ENCODE measurements at places on chromosomes 7 and 10. TPM values are rescaled to one million over a fixed set of nuclear protein-coding genes. Genes with fewer than 3 reads are reported as not detected.
A peak's percentile ranks its signal among the peaks of the same experiment; 100 is the strongest.

Gene FRMD4A
- 0.98 TPM for total RNA-seq

- H3K27me3 ChIP-seq, result peaks cover 40% of the 10 kb centered on the region
- no peak for DNase-seq
- H3K4me3 ChIP-seq, result no peak overlapping the region
- H3K4me1 ChIP-seq, result peaks cover 11% of the 10 kb centered on the region
- no peaks in the 10 kb centered on the region for H3K36me3 ChIP-seq
Observed at GRCh38 chr10:128277267-128277840, 151.1 kb upstream of the MKI67 start.

- H3K27ac ChIP-seq, result peak overlapping the region; percentile 89
- peaks cover 67% of the 10 kb centered on the region for H3K4me1 ChIP-seq
- no peaks in the 10 kb centered on the region for H3K27me3 ChIP-seq
- H3K4me3 ChIP-seq, result peak overlapping the region; percentile 94
- peak; percentile 83 for DNase-seq
Observed at GRCh38 chr7:35691827-35692307, 3.1 kb downstream of the HERPUD2 start.

DNA sequence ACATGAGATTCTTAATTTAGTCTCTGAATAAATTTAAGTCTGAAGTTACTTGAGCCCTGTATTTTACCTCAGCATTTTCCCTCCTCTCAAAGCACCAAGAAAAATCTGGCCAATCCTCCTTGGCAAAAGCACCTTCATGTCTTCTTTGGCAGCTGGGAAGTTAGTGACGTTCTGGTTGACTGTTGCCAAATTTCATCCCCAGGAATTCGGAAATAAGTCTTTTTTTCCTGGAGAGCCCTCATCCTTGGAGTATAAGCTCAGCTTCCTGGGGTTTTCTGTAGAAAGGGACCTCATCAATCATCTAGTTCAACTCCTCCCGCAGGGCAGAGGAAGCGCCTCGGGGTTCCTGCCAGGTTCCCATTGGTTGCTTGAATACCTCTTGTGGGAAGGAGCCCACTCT lies 377.6 kb downstream of the PHTF2 start:
- H3K4me1 ChIP-seq, result no peaks in the 10 kb centered on the region
- no peak overlapping the region for H3K27ac ChIP-seq
- no peaks in the 10 kb centered on the region for H3K36me3 ChIP-seq
- H3K27me3 ChIP-seq, result no peaks in the 10 kb centered on the region
- DNase-seq, result no peak
- H3K4me3 ChIP-seq, result no peak overlapping the region

DNA sequence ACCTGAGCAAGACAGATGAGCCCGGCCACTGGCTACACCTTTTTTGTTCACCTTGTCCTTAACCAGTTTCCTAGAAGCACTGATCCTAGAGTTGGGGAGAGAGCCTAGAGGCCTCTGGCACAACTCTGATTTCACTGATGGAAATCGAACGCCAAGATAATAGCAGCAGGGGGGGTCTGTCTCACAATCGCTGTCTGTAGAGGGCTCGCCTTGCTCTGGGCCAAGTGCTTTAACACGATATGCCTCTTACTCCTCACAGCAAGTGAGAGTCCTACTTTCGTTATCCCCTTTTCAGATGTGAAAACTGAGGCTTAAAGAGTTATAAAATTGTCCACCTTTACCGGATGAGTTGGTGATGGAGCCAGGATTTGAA lies 472 bp downstream of the RASSF4 start:
- DNase-seq, result no peak
- no peak overlapping the region for H3K27ac ChIP-seq
- H3K4me1 ChIP-seq, result peaks cover 16% of the 10 kb centered on the region
- peaks cover 10% of the 10 kb centered on the region for H3K36me3 ChIP-seq
- H3K4me3 ChIP-seq, result peak overlapping the region; percentile 84

Gene NXPH1
- total RNA-seq, result not detected

DNA sequence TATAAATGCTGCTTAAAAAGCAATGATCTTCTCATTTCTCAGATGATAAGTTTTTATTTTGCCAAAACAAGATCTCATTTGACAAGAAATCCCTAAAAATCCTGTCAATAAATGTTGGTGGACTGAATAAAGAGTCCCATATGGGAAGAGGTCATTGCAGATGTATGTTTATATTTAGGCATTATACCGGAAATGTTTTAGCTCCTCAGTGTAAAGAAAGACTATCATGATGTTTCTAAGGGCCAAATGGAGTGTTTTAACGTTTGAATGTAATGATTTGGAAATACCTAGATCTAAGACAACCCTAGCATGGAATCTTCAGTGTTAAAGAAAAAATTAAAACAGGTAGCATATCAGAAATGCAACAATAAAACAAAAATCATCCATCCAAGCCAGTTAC lies 457.8 kb upstream of the NFE2L3 start:
- no peaks in the 10 kb centered on the region for H3K36me3 ChIP-seq
- no peak overlapping the region for H3K4me3 ChIP-seq
- no peak overlapping the region for H3K27ac ChIP-seq
- DNase-seq, result no peak
- no peaks in the 10 kb centered on the region for H3K4me1 ChIP-seq

DNA sequence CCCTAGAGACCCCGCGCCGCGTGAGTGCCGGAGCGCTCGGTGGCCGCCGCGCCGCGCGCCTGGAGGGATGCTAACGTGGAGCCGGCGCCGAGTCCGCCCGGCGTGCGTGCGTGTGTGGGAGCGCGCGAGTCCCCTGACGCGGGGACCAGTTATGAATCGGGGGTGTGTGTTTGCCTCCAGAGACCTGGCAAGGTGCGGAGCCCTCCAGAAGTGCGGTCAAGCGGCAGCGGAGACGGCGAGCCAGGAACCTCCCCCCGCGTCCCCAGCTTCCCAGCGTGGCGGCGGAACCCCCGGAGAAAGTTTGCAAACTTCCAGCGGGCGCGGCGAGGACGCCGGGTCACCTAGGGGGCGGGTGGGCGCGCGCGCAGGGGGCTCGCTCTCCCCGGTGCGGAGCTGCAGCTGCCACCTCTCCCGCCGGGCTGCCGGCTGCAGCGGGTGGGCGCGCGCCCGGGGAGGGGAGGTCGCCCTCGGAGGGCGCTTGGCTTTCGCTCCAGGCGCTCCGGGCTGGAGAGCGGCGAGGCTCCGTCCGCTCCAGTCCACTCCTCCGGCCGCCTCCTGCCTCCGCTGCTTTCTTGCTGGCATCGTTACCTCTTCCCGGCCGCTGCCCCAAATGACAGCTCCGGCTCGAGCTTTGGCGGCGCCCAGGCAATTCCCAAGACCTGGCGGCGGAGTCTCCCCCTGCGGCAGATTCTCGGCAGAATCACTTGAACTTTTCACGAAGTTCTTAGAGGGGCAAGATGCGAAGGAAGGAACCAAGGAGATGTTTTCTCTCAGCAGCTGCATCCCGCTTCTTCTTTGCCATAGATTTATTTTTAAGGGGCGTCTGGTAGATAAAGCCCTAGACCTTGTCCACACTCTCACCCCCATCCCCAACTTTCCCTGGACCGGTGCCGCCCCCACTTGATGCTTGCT lies 2.3 kb upstream of the CREB5 start:
- peaks cover 25% of the 10 kb centered on the region for H3K4me1 ChIP-seq
- H3K27me3 ChIP-seq, result peaks cover 65% of the 10 kb centered on the region
- peaks cover 3% of the 10 kb centered on the region for H3K36me3 ChIP-seq
- H3K4me3 ChIP-seq, result peak overlapping the region; percentile 85

GRCh38 chr7:74032191-74032490 lies 4.2 kb downstream of the ELN start:
- H3K36me3 ChIP-seq, result no peaks in the 10 kb centered on the region
- no peak for DNase-seq
- peaks cover 3% of the 10 kb centered on the region for H3K4me1 ChIP-seq
- H3K4me3 ChIP-seq, result no peak overlapping the region
- peaks cover 31% of the 10 kb centered on the region for H3K27me3 ChIP-seq
- no peak overlapping the region for H3K27ac ChIP-seq

Gene DPP6
- not detected for total RNA-seq

DNA sequence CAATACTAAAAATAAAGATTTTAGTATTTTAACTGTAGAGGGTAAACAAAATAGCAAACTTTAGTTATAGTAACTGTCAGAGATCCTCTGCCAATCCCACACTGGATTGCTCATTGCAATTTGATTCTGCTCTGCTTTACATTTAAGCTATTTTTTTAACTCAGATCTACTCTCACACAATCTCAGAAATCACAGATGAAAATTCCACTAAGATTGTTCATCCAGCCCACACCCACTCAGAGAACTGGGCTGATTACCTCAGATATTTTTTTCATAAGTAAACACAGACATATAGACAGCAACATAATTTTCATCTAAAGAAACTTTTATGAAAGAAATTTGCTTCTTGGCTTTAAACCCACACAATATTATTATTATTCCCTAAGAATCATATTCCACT lies 7.0 kb downstream of the OSBPL3 start:
- peaks cover 28% of the 10 kb centered on the region for H3K36me3 ChIP-seq
- DNase-seq, result no peak
- H3K4me3 ChIP-seq, result no peak overlapping the region
- peaks cover 68% of the 10 kb centered on the region for H3K4me1 ChIP-seq
- H3K27ac ChIP-seq, result no peak overlapping the region

GRCh38 chr10:52004342-52004949 lies 305.1 kb upstream of the CSTF2T start:
- no peaks in the 10 kb centered on the region for H3K4me1 ChIP-seq
- H3K27me3 ChIP-seq, result no peaks in the 10 kb centered on the region
- DNase-seq, result no peak
- H3K27ac ChIP-seq, result no peak overlapping the region
- no peak overlapping the region for H3K4me3 ChIP-seq

GRCh38 chr10:124322191-124322980 lies 96.3 kb downstream of the OAT start:
- H3K4me1 ChIP-seq, result no peaks in the 10 kb centered on the region
- no peak overlapping the region for H3K27ac ChIP-seq
- H3K36me3 ChIP-seq, result no peaks in the 10 kb centered on the region
- no peak for DNase-seq

Gene OR6V1
- total RNA-seq, result not detected

GRCh38 chr7:71385330-71385729 lies 253.4 kb downstream of the GALNT17 start:
- no peaks in the 10 kb centered on the region for H3K27me3 ChIP-seq
- no peak overlapping the region for H3K4me3 ChIP-seq
- no peaks in the 10 kb centered on the region for H3K4me1 ChIP-seq
- H3K27ac ChIP-seq, result no peak overlapping the region
- no peak for DNase-seq

Gene AKR1C8
- total RNA-seq, result not detected

Gene SMO
- total RNA-seq, result 0.37 TPM

DNA sequence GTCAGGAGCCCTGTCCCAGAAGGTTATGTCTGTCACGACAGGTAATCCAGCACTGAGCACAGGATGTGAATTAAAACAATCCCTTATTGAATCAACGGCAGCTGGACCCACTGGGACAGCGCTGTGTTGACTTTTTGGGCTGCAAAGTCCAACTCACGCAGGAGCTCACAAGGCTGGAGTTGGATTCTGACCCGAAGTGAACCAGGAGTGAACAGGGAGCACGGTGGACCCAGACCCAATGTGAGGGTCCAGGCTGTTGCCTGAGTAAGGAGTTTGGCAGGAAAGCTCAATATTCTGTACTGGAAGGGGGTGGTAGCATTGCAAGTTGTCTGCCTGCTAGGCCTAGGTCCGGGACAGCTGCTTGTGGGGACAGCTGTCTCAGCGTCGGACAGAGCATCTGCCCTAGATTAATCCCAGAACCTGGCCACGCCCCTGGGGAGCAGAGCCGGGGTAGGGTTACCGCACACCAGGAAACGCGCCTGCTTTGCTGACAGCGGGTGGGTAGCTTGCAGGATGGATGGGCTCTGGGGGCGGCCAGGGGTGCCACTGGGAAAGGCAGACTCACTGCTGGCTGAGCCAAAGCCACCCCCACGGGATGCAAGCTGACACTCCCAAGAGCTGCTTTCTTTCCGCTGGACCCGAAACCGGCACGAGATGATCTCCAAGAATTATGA lies 24.0 kb downstream of the COL26A1 start:
- H3K4me1 ChIP-seq, result peaks cover 5% of the 10 kb centered on the region
- H3K4me3 ChIP-seq, result no peak overlapping the region
- no peak for DNase-seq
- H3K36me3 ChIP-seq, result no peaks in the 10 kb centered on the region

DNA sequence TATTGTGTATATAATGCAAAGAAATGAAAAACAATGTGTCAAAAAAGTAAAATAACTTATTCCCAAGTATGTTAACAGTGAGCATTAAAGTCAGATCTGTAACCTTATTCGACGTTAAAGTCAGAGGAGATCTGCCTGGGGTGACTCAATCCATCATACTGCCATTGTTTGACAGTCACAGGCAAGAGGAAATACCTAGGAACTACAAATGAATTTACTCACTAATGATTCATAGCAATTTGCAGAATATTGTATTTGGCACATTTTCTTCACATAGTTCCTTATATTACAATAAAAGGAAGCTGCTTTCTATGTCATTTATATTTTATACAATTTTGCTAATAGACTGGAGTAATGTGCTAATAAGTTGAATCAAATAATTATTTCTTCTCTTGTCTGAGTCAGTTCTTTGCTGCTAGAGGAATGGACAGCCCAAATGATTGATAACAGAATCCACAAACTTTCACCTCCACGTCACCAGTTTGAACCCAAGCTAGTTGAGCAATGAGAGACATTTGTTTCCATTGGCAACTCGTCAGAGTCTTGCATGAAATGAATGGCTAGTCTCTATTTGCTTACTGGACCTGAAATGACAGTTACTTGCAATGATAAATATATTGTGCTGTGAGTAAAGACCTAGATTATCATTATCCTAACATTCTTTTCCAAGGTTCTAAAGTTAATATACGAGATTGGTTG lies 48.5 kb upstream of the TMEM106B start:
- H3K36me3 ChIP-seq, result peaks cover 11% of the 10 kb centered on the region
- no peak overlapping the region for H3K4me3 ChIP-seq
- H3K27ac ChIP-seq, result no peak overlapping the region
- H3K4me1 ChIP-seq, result peaks cover 2% of the 10 kb centered on the region

DNA sequence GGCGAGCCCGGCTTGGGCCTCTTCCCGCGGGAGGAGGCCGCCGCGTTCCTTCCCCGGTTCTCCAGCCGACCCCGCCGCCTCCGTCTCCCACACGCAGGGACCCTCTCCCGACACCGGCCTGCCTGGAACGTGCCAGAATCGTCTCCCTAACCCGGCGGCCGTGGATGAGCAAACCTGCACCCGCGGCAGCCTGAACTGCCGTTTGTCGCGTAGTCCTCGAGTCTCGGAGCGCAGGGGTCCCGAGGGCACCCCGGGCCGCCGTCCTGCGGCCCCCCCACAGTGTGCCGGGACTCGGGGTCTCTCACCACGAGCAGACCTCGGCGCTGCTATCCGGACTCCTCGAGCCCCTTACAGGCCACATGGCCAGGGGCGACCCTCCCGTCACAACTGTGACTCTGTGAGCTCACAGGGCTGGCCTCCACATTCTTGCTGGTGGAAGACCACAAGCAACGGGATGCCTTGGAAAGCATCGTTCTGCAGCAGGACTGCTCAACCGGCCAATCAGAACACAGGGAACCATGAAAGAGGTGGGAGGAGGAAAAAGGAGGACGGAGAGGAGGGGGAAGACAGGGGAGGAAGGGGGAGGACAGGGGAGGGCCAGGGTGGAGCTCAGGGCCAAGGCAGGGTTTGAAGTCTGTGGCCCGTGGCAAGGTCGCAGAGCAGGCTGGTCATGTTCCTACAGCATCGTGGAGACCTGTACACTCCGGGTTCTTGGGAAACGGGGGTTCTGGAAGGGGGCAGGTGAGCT lies 276.9 kb downstream of the DNAJB6 start:
- H3K27ac ChIP-seq, result no peak overlapping the region
- no peaks in the 10 kb centered on the region for H3K36me3 ChIP-seq
- H3K4me1 ChIP-seq, result peaks cover 5% of the 10 kb centered on the region
- H3K27me3 ChIP-seq, result peaks cover 2% of the 10 kb centered on the region

- peaks cover 2% of the 10 kb centered on the region for H3K4me1 ChIP-seq
- no peaks in the 10 kb centered on the region for H3K27me3 ChIP-seq
- DNase-seq, result peak; percentile 89
- no peaks in the 10 kb centered on the region for H3K36me3 ChIP-seq
- H3K27ac ChIP-seq, result no peak overlapping the region
- H3K4me3 ChIP-seq, result no peak overlapping the region
Observed at GRCh38 chr10:34638406-34639054, 176.6 kb downstream of the PARD3 start.

Gene HEPACAM2
- total RNA-seq, result not detected

Gene OLAH
- 0.26 TPM for total RNA-seq
